ENCODE measurements at places on chromosomes 2 and 18.

- DNase-seq = no peak
These were observed 17.7 kb upstream of the ATP6V1B1 start for GRCh38 chr2:70918016-70918415.

- DNase-seq = no peak
These were observed 514.6 kb upstream of the ZEB2 start for GRCh38 chr2:145034511-145034910.

GRCh38 chr2:14978845-14979244, 346.3 kb downstream of the LRATD1 start:
- no peak for DNase-seq

GRCh38 chr2:11090187-11090586, 65.1 kb upstream of the SLC66A3 start:
- no peak for DNase-seq

DNA sequence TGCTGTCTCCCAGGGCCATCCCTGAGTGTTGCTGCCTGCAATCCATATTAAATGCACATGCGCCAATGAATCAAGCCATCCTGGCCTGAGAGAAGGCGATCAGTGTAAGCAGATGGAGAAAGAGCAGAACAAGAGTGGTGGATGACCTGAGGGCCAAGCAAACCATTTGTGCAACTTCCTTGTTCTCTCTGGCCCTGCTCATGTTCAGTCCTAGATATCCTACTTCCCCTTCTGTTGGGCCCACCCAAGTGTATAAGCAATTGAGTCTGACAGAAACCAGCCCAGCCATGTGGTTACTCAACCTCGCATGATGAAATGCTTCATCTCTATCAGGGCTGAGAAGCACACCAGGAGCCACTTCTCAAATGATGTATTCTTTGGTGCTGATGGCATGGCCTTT, 383.1 kb upstream of the ID2 start:
- no peak for DNase-seq

GRCh38 chr2:20933714-20934113, 110.2 kb downstream of the APOB start:
- DNase-seq = no peak

DNA sequence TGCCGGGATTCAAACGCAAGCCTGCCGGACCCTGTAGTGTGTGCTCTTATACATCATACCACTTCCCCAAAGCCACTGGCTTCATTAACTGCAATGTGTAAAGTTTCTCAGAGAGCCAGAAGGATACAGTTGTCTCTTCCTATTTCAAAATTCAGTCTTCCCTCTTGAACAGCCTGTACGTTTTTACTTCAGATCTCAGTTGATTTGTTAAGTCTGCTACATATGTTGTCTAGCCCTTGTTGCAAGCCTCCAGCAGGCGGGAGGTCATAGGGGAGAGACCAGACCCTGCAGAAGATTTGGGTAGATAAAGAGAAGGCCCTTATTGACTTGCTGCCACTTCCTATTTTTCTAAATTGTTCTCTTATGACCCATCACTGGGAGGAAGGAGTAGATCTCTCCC, 56.2 kb downstream of the ARHGEF33 start:
- DNase-seq = no peak

DNA sequence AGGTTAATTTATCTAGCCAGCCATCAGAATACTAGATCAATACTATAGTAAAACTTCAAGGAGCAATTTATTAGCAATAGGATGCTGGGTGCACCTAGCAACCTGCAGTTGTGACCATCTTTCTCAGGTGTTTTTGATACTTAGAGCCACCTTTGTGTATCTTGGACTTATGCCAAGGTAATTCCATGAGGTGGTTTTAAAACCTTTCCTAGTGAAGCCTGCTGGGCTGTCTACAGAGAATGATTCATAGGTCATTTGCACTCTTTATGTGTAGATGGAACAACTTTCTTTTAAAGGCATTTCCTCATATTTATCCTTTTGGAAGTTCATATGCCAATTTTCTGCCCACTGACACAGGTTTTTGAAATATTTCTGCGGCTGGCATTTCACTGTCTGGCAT, 1030.1 kb upstream of the POU3F3 start:
- DNase-seq = no peak

DNA sequence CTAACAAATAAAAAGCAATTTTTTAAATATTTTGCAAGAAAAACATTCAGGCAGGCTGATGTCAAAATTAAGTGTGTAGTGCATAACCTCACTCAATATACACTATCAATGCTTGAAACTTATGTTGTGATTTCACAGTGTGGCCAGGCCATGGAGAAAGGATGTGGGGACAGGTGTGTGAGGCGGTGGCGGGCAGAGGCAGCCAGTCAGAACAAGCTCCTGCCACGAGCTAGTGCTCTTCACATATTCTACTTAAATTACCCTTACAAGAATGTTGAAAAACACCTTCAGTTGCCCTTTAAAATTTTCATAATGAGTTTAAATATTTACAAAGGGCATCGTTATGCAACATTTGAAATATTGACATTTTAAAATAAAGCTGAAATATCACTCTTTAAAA, 43.2 kb downstream of the CYB5A start:
- DNase-seq = no peak

- DNase-seq = peak; percentile 72
These were observed 679 bp downstream of the PMAIP1 start for GRCh38 chr18:59900222-59901128.

- no peak for DNase-seq
These were observed 401.5 kb upstream of the ETAA1 start for GRCh38 chr2:66995636-66996035.

- DNase-seq = no peak
These were observed 10.8 kb downstream of the TSHZ1 start for GRCh38 chr18:75221397-75221796.

- no peak for DNase-seq
These were observed 5.6 kb downstream of the IDH1 start for GRCh38 chr2:208249296-208249695.

DNA sequence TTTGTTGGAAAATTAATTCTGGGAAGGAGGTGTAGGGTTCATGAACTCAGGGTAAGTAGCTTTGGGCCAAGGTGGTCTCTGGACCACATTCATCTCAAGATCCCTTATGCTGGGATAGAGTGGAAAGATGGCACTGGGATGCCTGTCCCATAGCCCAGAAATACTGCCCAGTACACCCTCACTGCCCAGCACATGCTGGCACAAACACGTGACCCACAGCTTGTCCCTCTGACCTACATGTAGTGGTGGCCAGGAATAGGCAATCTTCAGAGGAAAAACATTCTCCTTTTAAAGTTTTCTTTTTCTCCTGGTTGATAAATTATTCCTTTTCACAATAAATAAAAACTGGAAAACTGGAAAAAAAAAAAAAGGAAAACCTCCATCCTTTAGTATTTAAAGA, 135.6 kb upstream of the ACAA2 start:
- no peak for DNase-seq

GRCh38 chr2:130355578-130356431, at the start of gene PTPN18:
PTPN18 (plus strand) TSS chr2:130356056; CDS start chr2:130356108, 52 bp downstream.
- DNase-seq = peak; percentile 54

- DNase-seq = no peak
These were observed 33.4 kb upstream of the LPIN2 start for GRCh38 chr18:3046216-3046808.

- no peak for DNase-seq
These were observed 217.7 kb downstream of the HRH4 start for GRCh38 chr18:24678107-24678506.

DNA sequence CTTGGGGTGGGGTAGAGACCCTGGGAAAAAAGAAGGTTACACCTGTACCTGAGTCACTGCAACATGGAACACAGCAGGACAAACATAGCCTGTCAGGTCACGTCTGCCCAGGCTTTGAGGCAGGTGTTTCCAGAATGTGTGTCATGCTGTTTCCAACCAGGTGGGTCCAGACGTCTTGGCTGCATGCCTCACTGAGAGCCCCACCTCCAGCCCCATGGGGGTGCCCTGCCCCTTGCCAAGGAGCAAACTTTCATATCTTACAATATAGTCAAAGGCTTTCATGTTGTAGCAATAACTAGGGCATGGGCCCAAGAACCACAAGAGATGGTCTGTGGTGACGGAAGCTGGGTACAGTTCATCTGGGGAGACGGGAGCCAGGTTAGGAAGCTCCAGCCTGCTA, 499.7 kb downstream of the BCL11A start:
- DNase-seq = no peak

GRCh38 chr2:214695789-214696188, 113.7 kb downstream of the BARD1 start:
- no peak for DNase-seq

- no peak for DNase-seq
These were observed 144.9 kb upstream of the ID2 start for GRCh38 chr2:8536686-8537561.

DNA sequence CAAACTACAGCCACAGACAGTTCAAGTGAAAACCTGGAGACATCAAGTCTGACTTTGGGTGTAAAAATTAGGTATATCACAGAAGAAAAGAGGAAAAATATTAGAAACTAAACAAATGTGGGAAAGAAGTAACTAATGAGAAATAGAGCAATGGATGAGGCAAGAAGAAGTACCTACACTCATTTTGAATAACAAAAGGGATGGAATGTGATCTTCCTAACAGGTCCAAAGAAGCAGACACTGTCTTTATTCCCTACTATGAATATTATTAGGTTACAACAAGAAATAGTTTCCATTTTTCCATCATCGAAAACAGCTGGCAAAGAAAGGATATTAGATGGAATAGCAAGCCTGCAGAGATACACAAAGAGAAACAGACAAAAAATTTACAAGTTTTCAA, 486.3 kb upstream of the FSHR start:
- no peak for DNase-seq

DNA sequence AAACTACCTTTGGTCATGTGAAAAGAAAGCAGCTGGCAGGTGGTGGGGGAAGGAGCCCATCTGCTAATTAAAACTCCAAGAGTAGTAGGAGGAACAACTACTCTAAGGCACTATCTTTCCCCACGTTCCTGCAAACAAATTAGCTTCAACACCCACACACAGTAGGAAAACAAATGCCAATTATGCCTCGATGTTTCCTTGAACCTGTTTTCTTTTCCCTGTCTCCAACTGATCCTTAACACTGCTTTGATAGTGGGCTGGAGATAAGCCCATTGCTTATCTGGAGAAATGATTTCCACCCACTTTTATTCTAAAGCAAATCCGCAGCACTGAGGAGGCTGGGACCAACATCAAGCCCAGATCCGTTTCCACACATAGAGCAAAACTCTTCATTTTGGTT, 36.0 kb downstream of the DDX18 start:
- DNase-seq = no peak

DNA sequence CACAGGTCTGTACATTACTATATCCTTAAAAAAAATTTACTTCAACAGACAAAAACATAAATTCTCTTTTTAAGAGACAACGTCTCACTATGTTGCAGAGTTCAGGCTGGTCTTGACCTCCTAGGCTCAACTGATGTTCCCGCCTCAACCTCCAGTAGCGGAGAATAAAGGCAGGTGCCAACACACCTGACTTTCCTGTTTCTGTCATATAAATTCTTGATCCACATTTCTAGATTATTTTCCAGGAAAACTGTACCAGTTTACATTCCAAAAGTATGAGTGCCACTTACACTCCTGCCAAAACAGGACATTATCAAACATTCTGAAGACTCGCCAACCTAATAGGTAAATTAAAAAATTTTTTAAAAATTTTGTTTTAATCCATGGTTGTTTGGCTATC, 48.6 kb downstream of the PUM2 start:
- no peak for DNase-seq

DNA sequence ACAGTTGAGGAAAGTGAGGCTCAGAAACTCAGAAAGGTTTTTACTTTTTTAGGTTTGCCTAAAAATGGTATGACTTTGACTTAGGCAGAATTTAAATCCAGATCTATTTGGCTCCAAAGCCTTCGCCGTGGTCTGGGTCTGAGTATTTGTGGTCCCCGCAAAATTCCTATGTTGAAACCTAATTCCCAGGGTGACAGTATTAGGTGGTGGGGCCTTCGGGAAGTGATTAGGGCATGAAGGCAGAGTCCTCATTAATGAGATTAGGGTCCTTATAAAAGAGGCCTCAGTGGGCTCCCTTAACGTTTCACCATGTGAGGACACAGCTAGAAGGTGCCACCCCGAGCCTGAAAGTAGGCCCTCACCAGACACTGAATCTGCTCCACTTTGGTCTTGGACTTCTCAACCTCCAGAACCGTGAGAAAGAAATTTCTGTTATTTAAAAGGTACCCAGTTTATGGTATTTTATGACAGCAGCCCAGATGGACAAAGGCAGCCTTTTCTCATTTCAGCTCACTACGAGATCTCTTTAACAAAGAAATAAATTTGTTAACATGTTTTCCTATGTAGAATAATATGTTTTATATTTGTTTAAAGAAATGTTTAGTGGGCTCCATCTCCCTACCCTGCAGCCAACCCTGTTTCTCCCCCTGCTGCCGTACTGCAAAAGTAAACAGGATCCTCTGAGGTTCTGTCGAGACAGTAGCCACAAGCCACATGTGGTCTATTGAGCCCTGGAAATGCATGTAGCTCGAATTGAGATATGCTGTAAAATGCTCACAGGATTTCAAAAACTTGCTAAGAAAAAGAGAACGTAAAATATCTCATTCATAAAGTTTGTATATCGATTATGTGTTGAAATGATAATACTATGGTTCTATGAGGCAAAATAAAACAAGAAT, 80.6 kb downstream of the MOGAT1 start:
- DNase-seq = no peak

- DNase-seq = no peak
These were observed 18.5 kb upstream of the YWHAQ start for GRCh38 chr2:9649261-9649660.

DNA sequence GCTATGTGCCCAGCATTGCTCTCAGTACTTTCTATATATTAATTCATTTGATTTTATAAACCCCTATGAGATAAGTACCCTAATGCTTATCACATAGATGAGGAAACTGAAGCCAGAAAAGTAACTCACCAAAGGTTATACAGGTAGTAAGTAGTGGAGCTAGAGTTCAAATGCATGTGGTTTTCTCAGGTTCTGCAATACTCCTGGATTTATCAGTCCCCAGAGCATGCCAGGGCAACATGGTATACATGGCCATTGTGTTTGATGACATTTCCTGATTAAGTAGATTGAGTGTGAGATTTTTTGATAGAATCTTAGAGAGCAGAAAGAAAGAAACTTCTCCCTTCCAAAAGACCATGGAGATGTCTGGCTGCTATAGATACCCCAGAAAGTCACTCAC, 233.1 kb downstream of the IKZF2 start:
- DNase-seq = no peak

- DNase-seq = no peak
These were observed 1.2 kb downstream of the BMPR2 start for GRCh38 chr2:202377207-202377761.

GRCh38 chr18:45690975-45691815, 32.8 kb upstream of the SLC14A1 start:
- peak; percentile 79 for DNase-seq

DNA sequence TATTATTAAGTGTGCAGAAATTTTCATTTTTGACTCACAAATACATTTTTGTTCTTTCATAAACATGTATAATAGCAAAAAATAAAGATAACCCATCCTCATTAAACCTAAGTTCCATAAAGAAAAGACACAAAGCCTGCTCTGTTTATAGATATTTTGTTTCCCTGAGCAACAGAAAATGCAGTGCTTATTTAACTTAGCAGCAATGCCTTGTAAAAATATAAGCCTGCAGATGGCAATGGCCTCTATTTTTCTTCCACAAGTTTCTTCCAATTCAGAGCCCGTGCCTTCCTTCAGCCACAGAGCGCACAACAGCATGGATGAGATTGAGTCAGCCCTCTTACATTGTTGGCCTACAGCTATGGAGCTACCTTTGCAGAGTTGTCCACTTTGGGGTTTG, 43.6 kb downstream of the PKP4 start:
- no peak for DNase-seq

- DNase-seq = no peak
These were observed 8.7 kb downstream of the EPHA4 start for GRCh38 chr2:221563270-221563985.

- DNase-seq = no peak
These were observed 100.8 kb downstream of the CLIP4 start for GRCh38 chr2:29215739-29216608.

- peak; percentile 52 for DNase-seq
These were observed 8.5 kb downstream of the FAM117B start for GRCh38 chr2:202643012-202643858.
